ENCODE measurements at places on chromosomes 11 and 22. TPM values are rescaled to one million over a fixed set of nuclear protein-coding genes. Genes with fewer than 3 reads are reported as not detected.
A peak's percentile ranks its signal among the peaks of the same experiment; 100 is the strongest.

DNA sequence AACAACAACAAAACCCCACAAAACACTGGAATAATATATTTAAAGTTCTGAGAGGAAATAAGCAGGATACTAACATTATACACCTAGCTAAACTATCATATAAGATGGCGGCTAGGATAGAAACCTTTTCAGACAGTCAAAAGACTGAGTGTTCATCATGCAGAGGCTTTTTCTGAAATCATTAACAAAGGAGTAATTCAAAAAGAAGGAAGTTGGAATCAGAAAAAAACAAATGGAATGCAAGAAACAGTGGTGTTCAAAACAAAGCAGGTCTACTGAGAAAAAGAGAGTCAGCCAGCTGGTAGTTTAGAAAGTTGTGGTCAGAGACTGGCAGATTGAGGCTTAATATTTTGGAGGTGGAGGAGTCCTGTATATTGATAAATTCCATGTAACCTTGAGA, 30.1 kb upstream of the ZBTB44 start:
- DNase-seq = no peak

DNA sequence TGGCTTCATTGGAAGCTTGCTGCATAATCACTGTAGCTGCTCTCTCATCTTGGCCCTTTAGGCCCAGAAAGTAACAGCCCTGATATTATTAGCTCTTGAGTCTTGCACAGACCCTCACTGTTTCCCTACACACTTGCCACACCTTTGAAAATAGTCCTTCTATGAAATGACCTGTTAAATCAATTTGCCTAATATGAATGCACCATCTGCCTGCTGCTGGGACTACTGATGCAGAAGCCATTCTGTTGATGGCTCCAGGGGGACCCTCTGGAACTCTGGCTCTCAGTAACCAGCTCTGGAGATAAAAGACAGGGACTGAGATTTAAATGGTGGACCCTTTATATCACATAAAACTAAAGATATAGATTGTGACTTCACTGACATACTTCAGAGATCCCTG, 14.7 kb upstream of the AMPD3 start:
- DNase-seq = no peak

- no peak for DNase-seq
These were observed 57.7 kb upstream of the CARD18 start for GRCh38 chr11:105197071-105197815.

- no peak for DNase-seq
These were observed 32.2 kb upstream of the SLC22A12 start for GRCh38 chr11:64558869-64559268.

Gene SLC7A4
- total RNA-seq = 0.26 TPM

DNA sequence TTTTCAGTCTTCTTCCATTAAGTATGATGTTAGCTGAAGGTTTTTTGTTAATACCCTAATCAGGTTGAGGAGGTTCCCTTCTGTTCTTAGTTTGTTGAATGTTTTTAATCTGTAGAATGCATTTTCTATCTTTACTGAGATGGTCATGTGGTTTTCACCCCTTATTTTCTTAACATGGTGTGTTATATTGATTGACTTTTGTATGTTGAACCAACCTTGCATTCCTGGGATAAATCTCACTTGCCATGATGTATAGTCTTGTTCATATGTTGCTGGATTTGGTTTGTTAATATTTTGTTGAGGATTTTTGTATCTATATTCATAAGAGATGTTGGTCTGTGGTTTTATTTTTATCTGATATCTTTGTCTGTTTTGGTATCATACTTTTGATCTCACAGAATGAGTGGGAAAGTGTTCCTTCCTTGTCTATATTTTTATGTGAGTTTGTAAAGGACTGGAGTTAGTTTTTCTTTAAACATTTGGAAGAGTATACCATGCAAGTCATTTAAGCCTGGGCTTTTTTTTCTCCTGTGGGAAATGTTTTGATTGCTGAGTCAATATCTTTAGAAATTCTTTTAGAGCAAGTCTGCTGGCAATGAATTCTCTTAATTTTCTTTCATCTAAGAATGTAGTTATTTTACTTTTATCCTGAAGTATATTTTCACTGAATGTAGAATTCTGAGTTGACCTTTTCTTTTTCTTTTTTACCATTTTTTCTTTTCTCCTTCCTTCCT, 5.5 kb upstream of the P4HA3 start:
- no peak for DNase-seq

DNA sequence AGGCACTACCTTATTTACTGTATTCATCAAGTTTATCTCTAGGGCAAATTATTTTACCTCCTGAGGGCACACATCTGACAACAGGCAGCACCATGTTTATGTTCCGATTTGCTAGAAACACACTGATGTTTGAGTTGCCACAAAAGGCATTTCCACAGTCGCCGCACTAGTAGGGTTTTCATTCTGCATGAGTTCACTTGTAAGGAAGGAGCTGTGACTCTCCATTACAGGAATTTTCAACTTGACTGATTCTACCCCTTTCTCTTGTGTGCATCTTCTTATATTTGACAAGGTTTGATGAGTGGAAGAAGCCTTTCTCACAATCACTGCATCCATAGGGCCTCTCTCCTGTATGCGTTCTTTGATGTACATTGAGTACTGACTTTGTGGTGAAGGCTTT, 455.9 kb upstream of the CNTN5 start:
- DNase-seq = no peak

Gene TREH
- not detected for total RNA-seq

Gene RIMBP3B
- 0.63 TPM for total RNA-seq

DNA sequence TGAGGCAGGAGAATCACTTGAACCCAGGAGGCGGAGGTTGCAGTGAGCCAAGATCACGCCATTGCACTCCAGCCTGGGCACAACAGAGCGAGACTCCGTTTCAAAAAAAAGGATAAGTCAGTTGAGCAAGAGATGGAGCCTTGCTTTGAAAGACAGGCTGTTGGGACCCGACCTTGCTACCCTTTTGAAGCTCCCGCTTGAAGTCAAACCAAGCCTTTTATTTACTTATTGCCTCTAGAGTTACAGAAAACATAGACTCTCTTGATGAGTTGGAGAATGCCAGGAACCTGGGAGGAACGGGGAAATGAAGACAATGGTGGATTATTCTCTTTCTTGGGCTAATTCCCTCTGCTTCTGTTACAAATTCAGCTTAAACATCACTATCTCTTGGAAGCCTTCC, 4.9 kb downstream of the SYN3 start:
- DNase-seq = no peak

DNA sequence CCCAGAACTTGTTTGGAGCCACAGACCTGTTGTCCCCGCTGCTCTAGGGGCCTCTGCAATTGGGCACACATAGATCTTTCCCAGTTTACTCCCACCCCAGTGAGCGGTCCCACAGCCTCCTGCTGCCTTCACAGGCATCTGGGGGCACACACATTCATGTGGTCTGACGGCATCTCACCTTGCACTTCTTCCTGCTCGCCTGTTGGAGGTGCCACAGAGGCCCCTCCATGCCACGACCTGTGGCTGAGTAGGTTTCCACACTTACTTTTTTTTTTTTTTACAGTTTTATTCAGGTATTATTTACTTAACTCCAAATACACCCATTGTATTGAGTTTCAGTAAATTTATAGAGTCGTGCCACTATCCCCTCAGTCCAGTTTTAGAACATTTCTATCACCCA, 68.9 kb upstream of the SEPTIN5 start:
- no peak for DNase-seq

DNA sequence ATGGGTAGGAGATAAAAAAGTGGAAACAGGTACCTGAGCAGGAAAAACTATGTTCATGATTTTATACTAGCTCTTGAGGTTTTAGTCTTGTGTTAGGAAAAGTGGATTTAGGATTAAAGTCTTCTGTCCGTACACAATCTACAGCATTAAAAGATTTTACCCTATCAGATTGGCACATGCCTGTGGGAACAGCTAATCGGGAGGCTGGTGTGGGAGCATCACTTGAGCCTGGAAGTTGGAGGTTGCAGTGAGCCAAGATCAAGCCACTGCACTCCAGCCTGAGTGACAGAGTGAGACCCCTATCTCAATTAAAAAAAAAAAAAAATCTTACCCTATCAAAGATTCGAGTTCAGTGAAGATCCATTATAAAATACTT, 12.2 kb upstream of the CRKL start:
- no peak for DNase-seq

Gene BDNF
- 0.07 TPM for total RNA-seq

DNA sequence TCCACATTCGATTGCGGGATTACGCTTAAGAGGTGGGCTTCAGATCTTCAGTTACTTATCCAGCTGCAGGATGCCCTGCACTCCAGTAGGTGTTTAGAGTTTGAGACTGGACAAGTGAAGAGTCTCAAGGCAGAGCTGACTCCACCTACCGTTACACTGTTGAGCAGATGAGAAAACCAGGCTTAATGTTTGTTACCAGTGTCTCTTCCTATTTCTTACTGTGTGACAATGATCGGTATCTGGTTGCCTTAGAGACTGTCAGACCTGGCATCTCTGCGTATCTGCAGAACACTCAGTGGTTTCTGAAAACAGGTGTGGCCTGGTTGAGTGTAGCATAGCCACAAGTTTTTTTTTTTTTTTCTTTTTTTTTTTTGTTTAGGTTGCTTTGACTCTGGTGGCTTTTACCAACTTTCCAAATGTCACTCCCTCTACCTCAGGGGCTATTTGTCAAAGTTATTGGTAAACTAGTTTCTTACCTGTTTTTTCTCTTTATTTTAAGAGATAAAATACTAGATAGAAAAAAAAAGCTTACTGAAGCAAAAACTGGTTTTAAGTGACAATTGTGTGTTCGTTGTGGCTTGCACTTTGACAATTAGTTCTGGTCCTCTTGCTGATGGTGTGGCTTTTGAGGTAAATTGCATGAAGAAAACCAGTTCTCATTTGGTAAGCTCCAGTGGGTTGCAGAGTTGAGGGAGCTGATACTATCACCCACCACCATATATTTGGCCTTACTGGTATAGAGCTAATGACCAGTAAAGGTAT, 284.8 kb downstream of the ETS1 start:
- DNase-seq = no peak

- no peak for DNase-seq
These were observed 68.6 kb upstream of the ATXN10 start for GRCh38 chr22:45602824-45603595.

DNA sequence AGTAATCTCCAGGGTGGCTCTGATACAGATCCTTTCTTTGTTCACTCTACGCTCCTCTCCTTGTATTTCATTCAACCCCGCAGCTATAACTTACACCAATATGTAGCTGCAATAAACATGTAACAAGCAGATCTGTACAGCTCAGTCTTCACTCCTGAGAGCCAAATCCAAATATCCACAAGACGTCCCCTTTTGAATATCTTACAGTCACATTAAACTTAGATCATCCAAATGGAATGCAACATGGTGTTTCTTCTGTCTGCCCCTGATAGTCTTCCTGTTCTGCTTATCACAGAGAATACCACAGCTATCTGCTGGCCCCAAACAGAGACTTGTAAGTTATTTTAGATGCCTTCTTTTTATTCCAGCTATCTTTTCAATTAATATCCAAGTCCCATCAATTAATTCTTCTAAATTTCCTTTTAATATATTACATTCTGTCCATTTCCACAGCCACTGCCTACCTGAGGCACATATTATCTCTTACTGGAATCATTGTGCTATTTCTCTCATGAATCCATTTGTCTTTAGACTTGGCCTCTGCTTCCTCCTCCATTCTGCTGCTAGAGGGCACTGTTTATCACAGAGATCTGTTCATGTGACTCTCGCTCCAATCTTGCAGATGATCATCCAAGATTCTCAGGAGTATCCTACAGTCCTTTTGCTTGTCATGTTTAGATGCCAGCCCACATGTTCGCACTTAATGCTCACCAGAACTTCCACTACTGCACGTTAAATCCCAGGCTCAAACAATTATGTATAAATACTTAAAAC, 908.6 kb downstream of the NTM start:
- DNase-seq = peak; percentile 12

Gene FAT3
- 39.2 TPM for total RNA-seq

Gene CST6
- not detected for total RNA-seq

DNA sequence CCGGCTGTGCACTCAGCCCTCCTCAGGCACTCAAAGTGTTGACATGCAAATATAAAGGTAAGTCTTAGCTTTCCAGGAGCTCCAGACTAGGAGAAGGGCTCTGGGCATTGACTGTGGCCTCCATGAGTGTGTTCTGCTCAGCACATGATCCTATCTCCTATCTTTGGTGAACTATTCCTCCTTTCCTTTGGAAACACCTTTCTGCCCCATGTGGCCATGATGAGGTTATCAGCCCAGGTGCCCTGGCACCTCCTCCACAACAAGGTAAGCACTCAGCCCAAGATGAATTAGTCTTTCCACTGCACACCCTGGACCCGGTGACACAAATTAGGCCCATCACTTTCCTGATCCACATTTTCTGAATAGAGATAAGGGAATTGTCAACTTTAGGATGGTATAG, 37.9 kb upstream of the LMO1 start:
- DNase-seq = no peak

- no peak for DNase-seq
These were observed 56.4 kb downstream of the FDX1 start for GRCh38 chr11:110486156-110486555.

Gene OR51I1
- not detected for total RNA-seq

Gene OR4A15
- not detected for total RNA-seq

DNA sequence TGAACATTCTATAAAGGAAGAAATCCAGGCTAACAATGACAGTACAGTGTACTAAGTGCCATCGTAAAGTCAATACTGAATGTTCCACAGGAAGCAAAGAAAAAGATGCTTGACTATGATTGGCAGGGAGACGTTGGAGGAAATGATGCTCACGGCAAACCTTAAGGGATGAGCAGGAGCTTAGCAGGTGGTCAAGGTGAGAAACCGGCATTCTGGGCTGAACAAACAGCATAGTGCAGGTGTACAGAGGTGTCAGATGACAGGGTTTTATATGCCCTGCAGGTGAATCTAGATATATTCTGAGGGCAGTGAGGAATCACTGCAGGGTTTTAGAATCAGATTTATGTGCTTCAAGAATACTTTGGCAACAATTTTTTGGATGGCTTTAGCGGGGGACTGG, 85.3 kb upstream of the HEPHL1 start:
- no peak for DNase-seq

GRCh38 chr11:12111549-12112520, 1.4 kb downstream of the MICAL2 start:
- DNase-seq = no peak

DNA sequence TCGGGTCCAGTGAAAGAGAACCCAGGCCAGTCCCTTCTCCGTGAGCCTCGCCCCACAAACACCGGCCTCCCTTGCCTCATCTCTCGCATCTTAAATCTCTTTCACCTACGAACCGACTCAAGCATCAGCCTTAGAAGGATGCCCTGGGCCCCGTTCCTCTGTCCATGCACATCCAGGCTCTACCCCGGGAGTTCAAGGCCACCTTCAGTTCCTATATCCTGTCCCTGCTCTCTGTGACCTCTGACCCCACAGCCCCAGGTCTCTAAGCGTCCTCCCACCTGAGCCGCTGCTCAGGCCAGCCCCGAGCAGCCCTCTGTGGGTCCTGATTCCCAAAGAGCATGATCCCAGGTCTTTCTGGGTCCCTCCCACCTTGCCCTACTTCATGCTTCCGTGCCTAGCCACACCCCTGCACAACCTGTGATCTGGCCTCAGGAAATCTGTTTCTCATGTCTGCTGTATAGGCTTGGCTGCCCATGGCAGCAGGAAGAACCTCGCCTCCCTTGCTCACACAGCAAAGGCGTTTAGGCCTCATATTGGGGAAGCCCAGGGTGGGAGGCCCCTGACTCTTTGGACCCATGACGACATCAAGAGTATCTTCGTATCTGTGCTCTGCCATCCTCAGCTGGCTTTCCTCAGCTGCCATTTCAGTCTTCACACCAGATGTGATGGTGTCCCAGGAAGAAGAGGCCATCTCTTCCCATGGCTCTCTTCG, 77.5 kb upstream of the SEPTIN5 start:
- no peak for DNase-seq

Gene MGAT3
- total RNA-seq = 20.3 TPM

Gene OR52N4
- total RNA-seq = not detected

Gene STK33
- 17.3 TPM for total RNA-seq

Gene UCP3
- total RNA-seq = 4.0 TPM

- DNase-seq = no peak
These were observed 55.2 kb downstream of the SLC1A2 start for GRCh38 chr11:35363854-35364780.

Data from neural crest cell (in vitro differentiated cells).